ENCODE measurements at places on chromosomes 1 and 21.

DNA sequence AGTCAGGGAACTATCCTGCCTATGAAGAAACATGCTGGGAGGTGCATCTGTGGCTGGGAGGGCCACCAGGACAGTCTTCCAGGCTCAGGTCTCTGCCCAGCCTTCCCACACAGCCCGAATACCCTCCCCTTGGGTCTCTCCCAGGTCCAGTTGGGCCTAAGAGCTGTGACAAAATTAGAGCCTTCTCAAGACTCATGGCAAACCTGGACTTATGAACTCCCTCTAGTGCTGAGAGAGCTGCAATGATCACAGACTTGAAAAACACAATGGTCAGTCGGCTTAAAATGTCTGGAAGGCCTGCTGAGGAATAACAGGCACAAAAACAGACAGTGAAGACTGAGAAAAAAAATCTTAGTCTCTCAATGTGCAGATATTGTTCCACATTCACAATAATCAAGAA lies 325.1 kb downstream of the BRINP2 start:
- DNase-seq = no peak

GRCh38 chr1:203754455-203754864 lies 10.5 kb upstream of the LAX1 start:
- no peak for DNase-seq

GRCh38 chr1:116118471-116118870 lies 7.3 kb downstream of the MAB21L3 start:
- DNase-seq = no peak

- DNase-seq = no peak
Measured at GRCh38 chr1:231190456-231190855, 28.6 kb downstream of the TRIM67 start.

DNA sequence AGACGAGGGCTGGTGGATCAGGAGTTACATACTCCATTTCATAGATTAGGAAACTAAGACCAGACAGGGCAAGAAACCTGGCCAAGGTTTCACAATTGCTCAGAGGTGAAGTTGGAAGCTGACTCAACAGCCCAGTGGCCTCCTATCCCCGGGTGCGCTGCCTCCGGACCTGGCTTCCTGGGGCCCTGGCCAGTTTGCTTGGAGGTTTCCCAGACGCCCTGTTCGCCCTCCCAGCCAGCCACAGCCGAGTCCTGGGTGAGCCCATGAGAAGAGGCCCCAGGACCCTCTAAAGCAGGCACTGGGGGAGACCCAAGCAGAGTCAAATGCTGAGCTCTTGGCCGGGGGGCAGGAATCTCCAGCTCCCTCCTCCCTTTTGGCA lies 180.1 kb downstream of the ZBTB18 start:
- no peak for DNase-seq

DNA sequence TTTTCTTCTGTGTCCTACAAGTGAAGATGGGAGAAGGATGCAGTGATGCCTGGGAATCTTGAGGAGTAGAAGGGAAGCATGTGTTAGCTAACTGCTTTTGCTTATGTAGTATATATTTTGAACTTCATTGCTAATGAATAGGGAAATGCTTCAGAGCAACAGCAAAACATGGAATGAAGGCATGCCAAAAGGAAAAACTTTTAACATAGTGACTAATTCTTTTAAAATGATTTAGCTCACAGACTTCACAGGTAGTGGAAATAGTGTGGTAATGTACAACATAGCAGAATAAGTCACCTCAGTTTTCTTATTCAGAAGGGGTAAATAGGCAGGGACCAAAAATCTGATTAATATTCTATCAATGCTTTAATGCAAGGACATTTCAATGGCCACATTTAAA lies 95.5 kb downstream of the LYPLAL1 start:
- no peak for DNase-seq

- DNase-seq = no peak
Measured at GRCh38 chr21:45215213-45215612, 72.5 kb downstream of the POFUT2 start.

DNA sequence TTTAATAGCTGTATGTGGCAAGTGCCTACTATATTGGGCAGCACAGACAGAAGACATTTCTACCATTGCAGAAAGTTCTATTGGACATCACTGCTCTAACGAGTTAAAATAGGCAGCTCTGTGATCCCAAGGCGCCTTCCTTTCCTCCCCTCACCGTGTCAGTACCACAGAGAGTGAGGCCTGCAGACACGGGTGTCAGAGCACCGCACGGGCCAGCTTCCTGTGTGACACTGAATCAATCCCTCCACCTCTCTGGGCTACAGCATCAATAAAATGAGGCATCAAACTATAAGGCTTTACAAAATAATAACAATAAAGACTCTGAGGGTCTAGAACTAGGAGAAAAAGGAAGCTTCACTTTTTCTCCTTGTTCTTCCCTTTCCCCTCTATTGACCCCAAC lies 246.7 kb downstream of the FOXD2 start:
- DNase-seq = no peak

GRCh38 chr1:63902844-63903589 lies 129.2 kb downstream of the ROR1 start:
- DNase-seq = no peak
